ENCODE measurements at places on chromosomes 2 and 18. TPM values are rescaled to one million over a fixed set of nuclear protein-coding genes. Genes with fewer than 3 reads are reported as not detected.

ELAC1 gene
- 7.0 TPM for total RNA-seq

ATP6V1C2 gene
- total RNA-seq = 0.22 TPM

SEC11C gene
- total RNA-seq = 71.4 TPM

CGREF1 gene
- total RNA-seq = 8.8 TPM

ZNF396 gene
- total RNA-seq = 1.5 TPM

ALLC gene
- not detected for total RNA-seq

CCBE1 gene
- 6.9 TPM for total RNA-seq

DNA sequence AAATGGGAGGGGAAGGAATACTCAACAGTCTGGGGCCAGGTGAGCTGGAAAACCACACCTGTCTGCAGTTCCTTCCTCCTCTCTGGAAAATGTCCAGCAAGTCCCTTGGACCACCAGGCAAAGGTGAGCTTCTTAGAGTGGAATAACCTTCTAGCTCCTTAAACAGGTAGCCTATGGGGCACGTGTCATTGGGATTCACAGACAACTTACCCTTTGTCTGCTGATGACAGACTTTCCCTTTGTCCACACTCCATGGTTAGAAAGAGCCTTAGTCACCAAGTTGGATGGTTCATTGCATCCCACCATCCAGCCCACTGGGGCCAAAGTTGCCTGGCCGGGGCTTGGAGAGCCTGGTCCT is 98.0 kb upstream of the ITGA6 start:
- no peaks in the 10 kb centered on the region for H3K4me1 ChIP-seq
- no peaks in the 10 kb centered on the region for H3K27me3 ChIP-seq
- DNase-seq = no peak
- H3K27ac ChIP-seq = no peak overlapping the region

- no peaks in the 10 kb centered on the region for H3K27me3 ChIP-seq
- DNase-seq = no peak
- H3K36me3 ChIP-seq = no peaks in the 10 kb centered on the region
These were observed 479.7 kb upstream of the ID2 start for GRCh38 chr2:8202132-8202531.

- no peak overlapping the region for H3K4me3 ChIP-seq
- no peaks in the 10 kb centered on the region for H3K4me1 ChIP-seq
- no peaks in the 10 kb centered on the region for H3K27me3 ChIP-seq
- no peak overlapping the region for H3K27ac ChIP-seq
These were observed 161.1 kb downstream of the FAM210A start for GRCh38 chr18:13565228-13565627.

DNA sequence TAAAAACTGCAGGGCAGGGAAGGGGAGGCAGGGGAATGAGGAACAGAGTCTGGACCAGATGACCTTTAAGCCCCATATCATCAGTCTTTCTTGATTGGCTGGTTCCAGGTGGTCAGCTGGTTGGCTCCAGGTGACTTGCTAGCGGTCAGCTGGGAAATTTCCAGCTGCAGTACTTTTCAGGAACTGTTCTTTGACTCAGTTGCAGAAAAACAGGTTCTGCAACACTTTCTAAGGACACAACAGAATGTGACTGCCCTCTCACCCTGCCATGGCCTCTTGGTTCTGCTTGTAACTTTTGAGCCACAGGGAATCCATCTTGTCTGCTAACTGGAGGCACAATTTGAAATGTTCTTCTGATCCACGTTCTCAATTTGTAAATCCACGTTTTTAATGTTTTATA is 278.3 kb upstream of the LRATD1 start:
- H3K36me3 ChIP-seq = no peaks in the 10 kb centered on the region
- no peak for DNase-seq
- H3K4me1 ChIP-seq = no peaks in the 10 kb centered on the region
- H3K4me3 ChIP-seq = no peak overlapping the region
- no peaks in the 10 kb centered on the region for H3K27me3 ChIP-seq

DNA sequence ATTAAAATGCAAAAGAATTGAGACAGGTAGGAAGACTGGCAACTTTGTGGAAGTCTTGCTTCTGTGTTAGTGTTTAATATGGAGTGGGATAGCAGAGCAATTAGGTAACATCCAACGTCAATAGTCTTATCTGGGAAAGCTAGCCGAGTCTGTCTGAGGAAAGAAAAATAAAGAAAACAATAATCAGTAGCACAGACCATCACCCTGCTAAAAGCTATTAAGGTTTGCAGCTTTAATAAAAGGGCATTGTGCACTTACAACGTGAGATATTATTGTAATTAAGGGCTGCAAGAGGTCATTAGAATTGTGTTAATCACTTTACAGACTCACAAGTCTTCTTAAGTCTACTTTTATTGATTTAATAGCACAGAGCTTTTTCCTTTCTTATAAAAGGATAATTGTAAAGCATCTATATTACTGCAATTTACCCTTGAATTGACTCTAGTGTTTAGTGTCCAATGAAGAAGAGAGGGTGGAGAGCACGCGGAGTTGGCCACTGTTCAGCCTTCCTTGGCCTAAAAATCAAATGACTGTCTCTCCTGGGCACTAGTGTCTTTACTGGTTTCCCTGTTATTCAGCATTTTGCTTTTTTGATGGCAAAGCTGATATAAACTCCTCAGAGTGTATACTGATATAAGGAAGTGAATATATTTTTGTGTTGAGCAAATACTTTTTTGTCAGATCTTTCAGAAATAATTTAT is 2.0 kb downstream of the CDH7 start:
- no peak overlapping the region for H3K27ac ChIP-seq
- no peak overlapping the region for H3K4me3 ChIP-seq
- DNase-seq = no peak
- H3K4me1 ChIP-seq = no peaks in the 10 kb centered on the region
- no peaks in the 10 kb centered on the region for H3K36me3 ChIP-seq

- H3K36me3 ChIP-seq = no peaks in the 10 kb centered on the region
- no peak overlapping the region for H3K27ac ChIP-seq
- no peak for DNase-seq
- H3K4me3 ChIP-seq = no peak overlapping the region
- no peaks in the 10 kb centered on the region for H3K4me1 ChIP-seq
These were observed 69.5 kb upstream of the TLK1 start for GRCh38 chr2:171230176-171230575.

DNA sequence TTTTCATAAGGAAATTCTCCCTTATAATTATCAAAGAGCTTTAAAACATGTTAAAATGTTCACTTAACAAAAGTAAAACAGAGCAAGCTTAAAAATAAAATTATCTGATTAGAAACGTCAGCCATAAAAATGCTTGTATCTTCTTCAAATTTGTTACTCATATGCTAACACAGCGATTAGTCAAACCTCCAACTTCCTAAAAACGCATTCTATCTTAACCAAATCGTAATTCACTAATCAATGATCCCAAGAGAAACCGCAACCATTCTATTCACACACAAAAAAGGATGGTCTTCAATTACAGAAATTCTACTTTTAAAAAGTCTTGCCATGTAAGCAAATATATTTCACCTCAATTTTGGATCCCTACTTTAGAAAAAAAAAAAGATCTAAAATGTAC is 1.9 kb downstream of the STK17B start:
- H3K36me3 ChIP-seq = no peaks in the 10 kb centered on the region
- peak overlapping the region; percentile 49 for H3K27ac ChIP-seq
- H3K27me3 ChIP-seq = no peaks in the 10 kb centered on the region
- H3K4me1 ChIP-seq = no peaks in the 10 kb centered on the region
- H3K4me3 ChIP-seq = peak overlapping the region; percentile 1

DNA sequence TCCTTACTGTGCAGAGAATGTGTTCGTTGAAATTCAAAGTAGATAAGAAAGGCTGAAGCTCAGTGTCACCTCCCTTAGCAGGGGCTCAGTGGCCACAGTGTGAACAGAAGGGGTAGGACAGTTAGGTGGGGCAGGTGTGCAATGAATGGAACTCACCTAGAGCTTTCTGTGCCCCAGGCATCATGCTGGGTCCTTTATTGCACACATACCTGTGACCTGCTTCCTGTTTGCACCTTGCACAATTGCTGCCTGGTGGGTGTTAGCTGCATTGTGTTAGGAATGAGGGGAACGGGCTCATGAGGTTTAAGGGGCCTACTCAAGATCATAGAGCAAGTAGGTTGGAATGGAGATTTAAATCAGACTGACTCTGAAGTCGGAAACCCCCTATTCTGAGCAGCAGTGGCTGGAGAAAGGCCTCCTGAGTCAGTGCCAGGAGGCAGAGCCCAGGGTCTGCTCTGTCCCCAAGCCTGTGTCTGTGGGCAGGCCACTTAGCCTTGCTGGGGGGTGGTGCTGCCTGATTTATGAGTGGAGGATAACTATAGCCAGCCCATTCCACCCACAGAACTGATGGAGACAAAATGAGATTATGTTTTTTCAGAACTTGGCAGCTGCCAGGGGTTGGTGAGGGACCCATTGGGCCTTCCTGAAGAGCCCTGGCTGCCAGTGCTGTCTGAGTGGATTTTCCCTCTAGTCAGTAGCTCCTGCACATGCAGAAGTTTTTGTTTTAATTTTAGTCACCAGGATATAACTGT is 76.2 kb downstream of the NPAS2 start:
- H3K4me1 ChIP-seq = no peaks in the 10 kb centered on the region
- H3K36me3 ChIP-seq = no peaks in the 10 kb centered on the region
- H3K4me3 ChIP-seq = no peak overlapping the region
- no peak overlapping the region for H3K27ac ChIP-seq
- H3K27me3 ChIP-seq = no peaks in the 10 kb centered on the region

DNA sequence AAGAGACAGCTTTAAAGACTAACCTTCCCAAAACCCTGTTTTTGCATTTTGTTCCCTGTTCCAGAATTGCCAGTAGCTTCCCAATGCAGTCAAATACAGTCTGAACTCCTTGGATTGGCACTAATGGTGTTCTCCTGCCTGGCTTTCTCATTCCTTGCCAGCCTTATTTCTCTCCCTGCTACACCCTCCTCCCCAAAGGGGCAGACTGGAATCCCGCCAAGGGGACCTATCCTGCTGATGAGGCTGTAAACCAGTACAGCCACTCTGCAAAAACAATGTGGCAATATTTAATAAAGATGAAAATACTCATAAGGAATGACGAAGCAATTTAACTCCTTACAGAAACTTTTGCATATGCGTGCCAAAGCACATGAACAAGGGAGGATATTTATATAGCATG is 4.5 kb upstream of the SLC4A5 start:
- H3K27ac ChIP-seq = no peak overlapping the region
- H3K36me3 ChIP-seq = no peaks in the 10 kb centered on the region
- no peak for DNase-seq
- no peak overlapping the region for H3K4me3 ChIP-seq
- H3K4me1 ChIP-seq = no peaks in the 10 kb centered on the region

GRCh38 chr2:234949762-234950434 is 1.9 kb upstream of the SH3BP4 start:
- no peak overlapping the region for H3K4me3 ChIP-seq
- H3K36me3 ChIP-seq = no peaks in the 10 kb centered on the region
- peaks cover 9% of the 10 kb centered on the region for H3K4me1 ChIP-seq
- H3K27ac ChIP-seq = no peak overlapping the region

DNA sequence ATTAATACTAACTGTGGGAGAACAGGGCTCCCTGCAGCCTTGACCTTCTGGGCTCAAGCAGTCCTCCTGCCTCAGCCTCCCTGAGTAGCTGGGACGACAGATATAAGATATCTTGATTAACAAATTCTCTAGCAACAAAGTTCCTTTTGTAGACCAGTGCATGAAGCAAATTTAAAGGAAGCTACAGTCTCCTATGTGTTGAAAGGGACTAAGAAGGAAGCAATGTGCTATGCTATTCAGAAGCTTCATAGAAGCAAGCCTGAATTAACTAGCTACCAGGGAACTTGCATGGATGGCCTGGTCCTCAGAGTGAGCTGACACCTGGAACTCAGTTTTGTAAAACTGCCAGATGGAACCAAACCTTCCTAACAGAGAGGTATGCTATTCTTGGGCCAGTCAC is 33.2 kb downstream of the RAPH1 start:
- H3K27me3 ChIP-seq = no peaks in the 10 kb centered on the region
- H3K4me1 ChIP-seq = peaks cover 90% of the 10 kb centered on the region
- DNase-seq = no peak
- no peaks in the 10 kb centered on the region for H3K36me3 ChIP-seq
- H3K27ac ChIP-seq = no peak overlapping the region
- no peak overlapping the region for H3K4me3 ChIP-seq

DNA sequence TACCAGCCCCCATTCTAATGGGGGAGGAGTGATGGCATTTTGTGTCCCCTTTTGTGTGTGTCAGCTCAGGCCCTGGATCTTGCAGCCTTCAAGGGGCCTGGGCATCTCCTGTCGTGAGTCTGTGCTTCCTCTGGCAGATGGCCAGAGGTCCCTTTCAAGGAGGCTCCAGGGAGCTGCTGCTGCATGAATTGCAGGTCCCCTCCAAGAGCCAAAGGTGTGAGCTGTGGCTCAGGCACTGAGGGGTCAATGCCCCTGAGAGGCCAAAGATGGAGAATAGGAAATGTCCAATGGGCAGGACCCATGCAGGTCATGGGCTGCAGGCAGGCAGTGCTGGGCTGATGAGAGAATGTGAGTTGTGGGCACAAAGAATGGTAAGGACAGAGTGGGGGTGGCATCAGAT is 10.4 kb downstream of the MAB21L4 start:
- no peaks in the 10 kb centered on the region for H3K4me1 ChIP-seq
- H3K4me3 ChIP-seq = no peak overlapping the region
- H3K36me3 ChIP-seq = peaks cover 32% of the 10 kb centered on the region
- DNase-seq = no peak
- H3K27ac ChIP-seq = no peak overlapping the region

GRCh38 chr2:188518381-188518780 is 226.7 kb downstream of the GULP1 start:
- DNase-seq = no peak
- H3K4me1 ChIP-seq = no peaks in the 10 kb centered on the region
- H3K36me3 ChIP-seq = no peaks in the 10 kb centered on the region
- no peak overlapping the region for H3K27ac ChIP-seq

DNA sequence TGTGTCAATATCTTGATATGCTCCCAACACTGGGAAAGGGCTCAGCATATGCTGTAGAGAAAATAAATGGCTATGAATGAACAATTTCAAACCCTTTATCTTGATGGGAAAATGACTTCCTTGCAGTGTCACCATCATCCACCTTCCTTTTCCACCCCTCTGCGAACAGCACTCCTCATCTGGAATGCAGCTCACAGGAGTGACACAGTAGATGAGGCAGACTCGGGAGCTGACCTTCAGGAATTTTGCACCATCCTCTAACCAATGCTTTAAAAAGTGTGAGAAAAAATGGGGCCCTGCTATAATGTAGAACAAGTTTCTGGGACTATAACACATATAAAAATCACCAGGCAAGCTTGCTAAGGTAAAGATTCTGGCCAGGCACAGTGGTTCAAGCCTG is 41.3 kb upstream of the YPEL5 start:
- H3K4me1 ChIP-seq = no peaks in the 10 kb centered on the region
- no peaks in the 10 kb centered on the region for H3K36me3 ChIP-seq
- no peaks in the 10 kb centered on the region for H3K27me3 ChIP-seq
- DNase-seq = no peak
- no peak overlapping the region for H3K4me3 ChIP-seq
- no peak overlapping the region for H3K27ac ChIP-seq

DNA sequence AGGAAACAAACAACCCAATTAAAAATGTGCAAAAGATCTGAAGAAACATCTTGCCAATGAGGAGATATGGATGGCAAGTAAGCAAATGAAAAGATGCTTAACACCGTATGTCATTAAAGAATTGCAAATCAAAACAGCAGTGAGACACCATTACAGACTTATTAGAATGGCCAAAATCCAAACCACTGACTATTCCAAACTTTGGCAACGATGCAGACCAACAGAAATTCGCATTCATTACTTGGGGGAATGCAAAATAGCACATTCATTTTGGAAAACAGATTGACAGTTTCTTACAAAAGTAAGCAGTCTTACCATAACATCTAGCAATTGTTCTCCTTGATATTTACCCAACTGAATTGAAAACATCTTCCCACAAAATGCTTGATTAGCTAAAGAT is 1118.7 kb downstream of the SUCLG1 start:
- no peaks in the 10 kb centered on the region for H3K36me3 ChIP-seq
- no peaks in the 10 kb centered on the region for H3K27me3 ChIP-seq
- no peak overlapping the region for H3K4me3 ChIP-seq
- H3K4me1 ChIP-seq = no peaks in the 10 kb centered on the region
- H3K27ac ChIP-seq = no peak overlapping the region

Data from right lobe of liver (tissue), 6 donors.